T-helper 17 cell (primary cell): ENCODE measurements at places on chromosomes 2 and 18.

DNA sequence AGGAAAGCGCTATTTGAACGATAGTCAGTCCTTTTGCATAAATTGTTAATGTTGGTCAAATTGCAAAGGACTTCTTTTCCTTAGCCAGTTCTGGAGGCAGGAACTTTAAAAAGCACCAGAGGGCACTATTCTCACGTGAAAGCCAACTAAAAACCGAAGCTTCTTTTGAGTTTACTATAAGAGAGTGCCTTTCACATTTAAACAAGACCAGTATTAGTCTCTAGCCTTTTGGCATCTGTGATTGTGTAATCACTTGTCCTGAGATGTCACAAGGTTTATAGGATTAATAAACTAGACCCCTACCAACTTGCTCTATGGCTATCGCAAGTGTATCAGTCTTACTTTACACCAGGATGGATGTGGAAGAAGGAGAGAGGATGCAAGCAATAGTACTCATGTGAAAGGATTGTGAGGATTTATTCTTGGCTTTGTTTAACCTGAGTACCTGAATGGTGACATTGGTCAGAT lies 14.4 kb upstream of the STAT4 start:
- no peak overlapping the region for H3K27ac ChIP-seq
- H3K4me1 ChIP-seq: peaks cover 13% of the 10 kb centered on the region
- DNase-seq: no peak
- peaks cover 21% of the 10 kb centered on the region for H3K27me3 ChIP-seq

DNA sequence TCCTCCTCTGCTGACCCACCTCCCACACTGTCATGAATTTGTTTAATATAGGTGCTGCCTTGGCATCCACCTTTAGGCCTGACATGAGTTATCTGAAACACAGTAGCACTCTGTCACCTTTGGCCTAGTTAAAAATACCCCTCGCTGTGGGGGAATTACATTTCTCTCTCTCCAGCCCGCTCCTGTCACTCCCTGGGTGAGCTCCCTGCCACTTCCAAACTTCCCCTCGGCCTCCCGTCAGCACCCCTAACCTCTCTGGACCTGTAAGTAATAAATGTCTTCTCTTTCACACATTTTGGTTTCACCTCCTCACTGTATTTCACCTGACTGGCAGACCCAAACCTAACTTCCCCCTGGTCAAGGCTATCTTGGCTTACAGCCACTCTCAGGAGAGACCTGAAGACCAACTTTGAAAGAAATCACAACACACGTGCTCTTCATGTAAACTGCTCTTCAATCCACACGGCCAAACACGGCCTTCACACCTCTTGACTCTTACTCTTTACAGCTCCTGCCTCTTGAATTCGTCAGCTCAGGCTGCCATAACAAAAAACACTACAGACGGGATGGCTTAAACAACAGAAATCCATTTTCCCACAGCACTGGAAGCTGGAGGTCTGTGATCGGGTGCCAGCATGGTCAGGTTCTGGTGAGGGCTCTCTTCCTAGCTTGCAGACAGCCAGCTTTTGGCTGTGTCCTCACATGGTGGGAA lies 28.3 kb downstream of the REEP1 start:
- no peak for DNase-seq
- peaks cover 36% of the 10 kb centered on the region for H3K27me3 ChIP-seq
- H3K36me3 ChIP-seq: peaks cover 3% of the 10 kb centered on the region

DNA sequence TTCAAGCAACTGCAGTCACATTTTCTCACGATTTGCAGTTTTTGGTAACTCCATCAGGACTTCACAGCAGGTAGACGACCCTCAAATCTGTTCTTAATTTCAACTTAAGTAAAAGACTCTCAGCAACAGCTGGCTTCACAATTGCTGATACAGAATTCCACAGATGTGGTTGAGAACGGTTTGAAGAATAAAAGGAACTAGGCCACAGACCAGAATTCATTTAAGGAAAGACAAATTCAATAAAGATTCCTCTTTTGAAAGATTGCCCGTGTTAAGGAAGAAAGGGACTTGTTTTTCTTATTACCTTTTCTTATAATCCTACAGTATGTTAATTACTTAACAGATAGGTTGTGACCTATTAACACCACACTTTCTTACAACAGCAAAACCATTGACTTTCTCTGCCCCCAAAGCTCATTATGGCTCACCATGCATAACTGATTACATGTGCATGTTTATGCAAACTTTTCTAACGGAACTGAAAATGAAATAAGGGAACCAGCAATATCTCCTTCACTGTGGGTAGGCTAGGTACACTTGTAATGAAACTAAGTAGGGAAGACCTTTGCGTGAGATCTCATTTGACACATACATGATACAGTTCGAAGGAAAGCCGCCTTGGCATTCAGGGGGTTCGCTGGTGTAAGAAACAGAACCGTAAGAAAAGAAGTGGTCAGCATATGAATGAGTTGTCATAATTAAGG lies 4.7 kb upstream of the ZNF516 start:
- no peak overlapping the region for H3K27ac ChIP-seq
- H3K27me3 ChIP-seq: peaks cover 12% of the 10 kb centered on the region
- H3K4me1 ChIP-seq: peaks cover 6% of the 10 kb centered on the region
- H3K4me3 ChIP-seq: no peak overlapping the region
- H3K36me3 ChIP-seq: no peaks in the 10 kb centered on the region

DNA sequence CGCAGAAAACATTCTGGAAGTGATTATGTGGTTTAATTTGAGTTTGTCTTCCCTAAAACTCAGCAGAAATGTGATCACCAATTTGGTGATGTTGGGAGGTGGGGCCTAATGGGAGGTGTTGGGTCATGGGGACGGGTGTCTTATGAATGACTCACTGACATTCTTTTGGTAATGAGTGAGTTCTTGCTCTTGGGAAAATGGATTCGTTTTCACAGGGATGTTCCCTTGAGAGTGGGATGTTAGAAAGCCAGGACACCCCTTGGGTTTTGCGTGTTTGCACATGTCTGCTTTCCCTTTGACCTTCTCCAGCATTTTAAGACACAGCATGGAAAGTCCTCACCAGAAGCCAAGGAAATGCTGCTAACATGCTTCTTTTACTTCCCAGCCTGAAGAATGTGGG lies 321.5 kb upstream of the NT5C1B start:
- no peaks in the 10 kb centered on the region for H3K27me3 ChIP-seq
- no peak overlapping the region for H3K27ac ChIP-seq
- DNase-seq: no peak
- no peak overlapping the region for H3K4me3 ChIP-seq

GRCh38 chr2:134668821-134669220 lies 50.0 kb downstream of the TMEM163 start:
- H3K4me1 ChIP-seq: peaks cover 84% of the 10 kb centered on the region
- H3K27me3 ChIP-seq: no peaks in the 10 kb centered on the region
- H3K27ac ChIP-seq: peak overlapping the region; percentile 99
- H3K36me3 ChIP-seq: peaks cover 5% of the 10 kb centered on the region
- H3K4me3 ChIP-seq: peak overlapping the region; percentile 85
- DNase-seq: peak; percentile 68

- H3K36me3 ChIP-seq: no peaks in the 10 kb centered on the region
- no peaks in the 10 kb centered on the region for H3K4me1 ChIP-seq
- H3K4me3 ChIP-seq: no peak overlapping the region
- peaks cover 5% of the 10 kb centered on the region for H3K27me3 ChIP-seq
These were observed 17.9 kb upstream of the IL18R1 start for GRCh38 chr2:102337481-102338386.

DNA sequence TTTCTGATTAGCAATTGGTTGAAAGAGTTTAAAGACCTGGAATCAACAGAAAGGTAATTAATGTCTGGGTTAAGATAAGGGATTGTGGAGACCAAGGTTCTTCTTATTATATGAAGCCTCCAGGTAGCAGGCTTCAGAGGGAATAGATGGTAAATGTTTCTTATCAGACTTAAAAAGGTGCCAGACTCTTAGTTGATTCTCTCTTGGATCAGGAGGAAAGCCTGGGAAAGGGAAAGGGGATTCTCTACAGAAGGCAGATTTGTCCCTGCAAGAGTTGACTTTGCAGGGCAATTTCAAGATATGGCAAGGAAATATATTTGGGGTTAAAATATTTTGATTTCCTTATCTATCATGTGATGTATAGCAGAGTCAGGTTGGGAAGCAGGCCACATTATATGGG lies 153.1 kb upstream of the ARL4C start:
- peaks cover 36% of the 10 kb centered on the region for H3K27me3 ChIP-seq
- no peak for DNase-seq
- H3K4me3 ChIP-seq: no peak overlapping the region
- H3K36me3 ChIP-seq: no peaks in the 10 kb centered on the region
- H3K4me1 ChIP-seq: no peaks in the 10 kb centered on the region

- no peak for DNase-seq
- H3K27ac ChIP-seq: no peak overlapping the region
- H3K27me3 ChIP-seq: peaks cover 70% of the 10 kb centered on the region
These were observed 2.9 kb upstream of the GREB1 start for GRCh38 chr2:11530864-11531465.

DNA sequence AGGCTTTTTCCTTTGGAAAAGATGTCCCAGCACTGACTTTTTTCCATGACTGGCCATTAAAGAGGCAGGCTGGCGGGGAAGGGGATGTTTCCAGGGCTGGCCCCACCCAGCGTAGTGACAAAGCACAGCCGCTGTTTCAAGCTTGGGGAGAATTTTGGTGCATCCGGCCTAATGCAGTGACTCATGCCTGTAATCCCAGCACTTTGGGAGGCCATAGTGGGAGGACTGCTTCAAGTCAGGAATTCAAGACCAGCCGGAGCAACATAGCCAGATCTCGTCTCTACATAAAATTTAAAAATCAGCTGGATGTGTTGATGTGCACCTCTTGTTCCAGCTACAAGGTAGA lies 78.0 kb upstream of the SH3BP4 start:
- peaks cover 4% of the 10 kb centered on the region for H3K4me1 ChIP-seq
- H3K4me3 ChIP-seq: no peak overlapping the region

DNA sequence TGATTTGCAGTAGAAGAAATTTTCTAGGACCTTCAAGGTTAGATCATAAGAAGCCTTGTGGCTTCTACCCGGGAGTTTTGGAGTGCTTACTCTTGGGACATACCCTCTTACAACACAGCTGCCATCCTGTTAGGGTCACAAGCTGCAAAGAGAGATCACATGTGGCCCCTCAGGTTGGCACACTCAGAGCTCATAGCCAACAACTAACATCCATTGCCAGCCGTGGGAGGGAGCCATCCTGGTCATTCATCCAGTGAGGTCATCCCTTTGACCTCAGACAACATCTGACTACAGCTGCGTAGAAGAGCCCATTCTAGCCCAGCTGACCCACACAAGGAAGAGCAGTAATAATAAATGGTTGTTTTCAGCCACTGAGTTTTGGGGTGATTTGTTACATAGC lies 76.9 kb upstream of the NABP1 start:
- DNase-seq: no peak
- H3K4me1 ChIP-seq: peaks cover 3% of the 10 kb centered on the region
- H3K27me3 ChIP-seq: peaks cover 4% of the 10 kb centered on the region
- H3K36me3 ChIP-seq: no peaks in the 10 kb centered on the region
- H3K27ac ChIP-seq: peak overlapping the region; percentile 34
- H3K4me3 ChIP-seq: no peak overlapping the region

DNA sequence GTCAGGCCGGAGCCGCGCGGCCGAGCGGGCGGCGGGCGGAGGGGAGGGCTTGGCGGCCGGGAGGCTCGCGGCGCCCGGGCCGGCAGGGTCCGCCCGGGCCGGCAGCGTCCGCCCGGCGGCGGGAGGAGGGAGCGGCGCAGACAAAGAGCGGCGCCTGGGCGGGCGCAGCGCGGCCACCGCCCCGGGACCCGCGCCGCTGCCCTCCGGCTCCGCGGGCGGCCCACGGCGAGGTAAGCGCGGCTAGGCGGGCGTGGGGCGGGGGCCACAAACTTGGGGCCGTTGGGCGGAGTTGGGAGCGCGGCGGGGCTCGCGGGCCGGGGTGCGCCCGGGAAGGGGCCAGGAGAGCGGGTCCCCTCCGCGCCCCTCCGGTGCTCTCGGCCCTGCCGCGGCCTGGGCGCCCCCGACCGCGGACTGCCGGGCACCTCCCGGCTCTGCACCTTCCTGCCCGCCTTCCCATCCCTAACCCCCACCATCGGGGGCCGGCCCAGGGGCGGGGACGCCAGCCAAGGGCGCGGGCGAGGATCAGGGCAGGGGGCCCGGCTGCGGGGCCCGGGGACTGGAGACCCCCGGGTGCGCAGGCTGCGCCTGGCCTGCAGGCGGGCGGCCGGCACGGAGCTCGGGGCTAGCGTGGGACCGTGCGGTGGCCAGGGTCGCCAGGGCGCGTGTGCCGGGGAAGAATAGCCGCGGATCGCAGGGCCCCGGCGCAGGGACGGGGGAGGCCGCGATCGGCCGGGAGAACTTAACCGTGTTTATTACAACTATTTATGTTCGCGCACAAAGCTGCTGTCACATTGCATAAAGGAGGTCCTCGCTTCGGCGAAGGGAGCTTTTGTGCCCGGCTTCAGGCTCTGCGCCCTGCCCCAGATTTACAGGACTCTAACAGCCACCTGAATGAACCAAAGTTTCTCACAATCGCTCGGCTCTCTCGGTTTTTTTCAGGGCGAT lies at the start of gene NCK2:
TSS of gene NCK2 (plus strand) at position 4 of the 945 bp plus-strand sequence. CDS start 110,152 bp downstream, outside the sequence.
- DNase-seq: no peak

- H3K4me1 ChIP-seq: peaks cover 5% of the 10 kb centered on the region
- H3K27me3 ChIP-seq: peaks cover 18% of the 10 kb centered on the region
- no peak overlapping the region for H3K27ac ChIP-seq
- H3K4me3 ChIP-seq: no peak overlapping the region
These were observed 50.9 kb downstream of the MARCO start for GRCh38 chr2:118992740-118993391.

GRCh38 chr18:37872562-37872961 lies 307.0 kb upstream of the CELF4 start:
- H3K4me3 ChIP-seq: no peak overlapping the region
- no peaks in the 10 kb centered on the region for H3K4me1 ChIP-seq
- H3K36me3 ChIP-seq: no peaks in the 10 kb centered on the region
- H3K27me3 ChIP-seq: no peaks in the 10 kb centered on the region
- H3K27ac ChIP-seq: no peak overlapping the region
- DNase-seq: no peak

- H3K4me1 ChIP-seq: peaks cover 10% of the 10 kb centered on the region
- DNase-seq: no peak
- H3K27ac ChIP-seq: no peak overlapping the region
- peaks cover 72% of the 10 kb centered on the region for H3K27me3 ChIP-seq
- no peak overlapping the region for H3K4me3 ChIP-seq
These were observed 2.8 kb downstream of the SH3RF3 start for GRCh38 chr2:109131777-109132176.

- H3K27ac ChIP-seq: no peak overlapping the region
- H3K27me3 ChIP-seq: no peaks in the 10 kb centered on the region
- H3K36me3 ChIP-seq: peaks cover 2% of the 10 kb centered on the region
These were observed 23.6 kb downstream of the UGP2 start for GRCh38 chr2:63865159-63865799.

- no peak overlapping the region for H3K4me3 ChIP-seq
- no peaks in the 10 kb centered on the region for H3K27me3 ChIP-seq
- H3K36me3 ChIP-seq: no peaks in the 10 kb centered on the region
- no peak overlapping the region for H3K27ac ChIP-seq
These were observed 1435.4 kb upstream of the LRRTM1 start for GRCh38 chr2:81739966-81740365.

DNA sequence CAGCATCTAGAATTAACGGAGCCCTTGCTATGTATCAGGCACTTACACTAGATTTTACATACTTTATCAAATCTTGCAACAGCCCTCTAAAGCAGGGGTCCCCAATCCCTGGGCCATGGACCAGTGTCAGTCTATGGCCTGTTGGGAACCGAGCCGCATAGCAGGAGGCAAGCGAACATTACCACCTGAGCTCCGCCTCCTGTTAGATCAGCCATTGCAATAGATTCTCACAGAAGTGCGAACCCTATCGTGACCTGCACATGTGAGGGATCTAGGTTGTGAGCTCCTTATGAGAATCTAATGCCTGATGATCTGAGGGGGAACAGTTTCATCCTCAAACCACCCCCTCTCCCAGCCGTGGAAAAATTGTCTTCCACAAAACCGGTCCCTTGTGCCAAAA lies 13.4 kb downstream of the DNAJB2 start:
- no peak overlapping the region for H3K27ac ChIP-seq
- H3K4me3 ChIP-seq: no peak overlapping the region
- DNase-seq: no peak
- H3K4me1 ChIP-seq: peaks cover 11% of the 10 kb centered on the region
- no peaks in the 10 kb centered on the region for H3K27me3 ChIP-seq
- no peaks in the 10 kb centered on the region for H3K36me3 ChIP-seq
